ENCODE measurements at places on chromosomes 3 and 15.

DNA sequence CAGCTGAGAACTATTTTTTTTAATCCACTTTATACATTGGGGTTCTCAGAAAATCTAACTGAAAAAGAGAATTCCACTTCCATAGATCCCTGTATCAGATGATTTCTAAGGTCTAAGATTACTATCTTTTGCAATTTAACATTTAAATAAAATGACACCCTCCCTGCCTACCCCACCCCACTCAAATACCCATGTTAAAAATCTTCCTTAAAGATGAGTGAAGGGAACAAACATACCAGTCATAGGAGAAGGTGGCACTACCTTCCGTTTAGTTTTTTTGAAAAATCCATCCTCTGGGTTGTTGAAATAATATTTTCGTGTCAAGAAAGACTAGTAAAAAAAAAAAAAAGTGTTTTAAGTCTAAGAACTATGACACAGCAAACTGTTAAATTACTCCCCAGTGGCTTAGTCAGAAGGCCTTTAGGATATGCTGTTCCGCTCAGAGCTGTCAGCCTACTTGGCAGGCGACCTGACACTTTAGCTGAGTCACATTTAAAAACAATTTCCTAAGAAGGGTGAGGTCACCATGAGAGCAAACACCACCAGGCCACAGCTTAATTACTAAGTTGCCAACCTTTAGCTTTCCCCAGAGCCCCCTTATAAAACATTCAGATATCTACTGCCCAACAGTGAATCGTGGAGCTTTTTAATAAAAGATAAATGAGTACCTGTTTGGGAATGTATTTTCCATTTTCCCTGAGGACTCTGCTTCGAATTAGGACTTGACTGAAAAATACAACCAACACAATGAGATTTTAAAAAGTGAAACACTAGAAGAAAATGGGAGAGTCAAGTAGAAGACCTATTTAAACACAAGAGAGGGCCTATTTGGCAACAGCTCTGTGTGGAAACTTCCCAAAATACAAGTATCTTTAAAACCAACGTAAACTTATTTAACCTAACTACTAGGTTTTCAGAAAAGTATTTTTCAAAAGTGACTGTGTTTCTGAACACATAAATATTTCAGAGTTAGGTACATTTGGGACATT is 9.6 kb downstream of the EMC3 start:
- peak; percentile 6 for DNase-seq

DNA sequence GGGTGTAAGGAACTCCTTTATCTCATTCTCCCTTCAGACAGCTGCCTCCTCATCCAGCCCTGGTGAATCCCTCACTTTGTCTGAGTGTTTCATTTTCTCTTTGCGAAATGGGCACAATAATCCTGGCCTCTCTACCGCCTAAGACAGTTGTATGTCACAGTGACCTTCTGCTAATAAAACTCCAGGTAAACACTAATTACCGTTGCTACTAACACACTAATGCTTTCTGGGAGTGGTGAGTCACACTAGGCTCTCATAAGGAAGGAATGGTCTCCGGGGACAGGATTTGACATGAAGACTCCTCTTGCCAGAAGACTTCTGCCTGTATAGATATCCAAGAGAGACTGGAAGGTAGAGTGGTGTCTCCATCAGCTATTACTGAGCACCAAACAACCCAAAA is 71.7 kb upstream of the SNRK start:
- no peak for DNase-seq

DNA sequence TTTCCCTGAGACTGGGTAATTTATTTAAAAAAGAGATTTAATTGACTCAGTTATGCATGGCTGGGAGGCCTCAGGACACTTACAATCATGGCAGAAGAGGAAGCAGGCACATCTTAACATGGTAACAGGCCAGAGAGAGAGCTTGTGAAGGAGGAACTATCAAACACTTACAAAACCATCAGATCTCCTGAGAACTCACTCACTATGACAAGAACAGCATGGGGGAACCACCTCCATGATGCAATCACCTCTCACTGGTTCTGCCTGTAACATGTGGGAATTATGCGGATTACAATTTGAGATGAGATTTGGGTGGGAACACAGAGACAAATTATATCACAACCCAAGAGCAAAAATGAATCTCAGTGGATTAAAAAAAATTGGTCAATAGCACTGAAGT is 416.0 kb upstream of the TMCO5A start:
- DNase-seq, result no peak

DNA sequence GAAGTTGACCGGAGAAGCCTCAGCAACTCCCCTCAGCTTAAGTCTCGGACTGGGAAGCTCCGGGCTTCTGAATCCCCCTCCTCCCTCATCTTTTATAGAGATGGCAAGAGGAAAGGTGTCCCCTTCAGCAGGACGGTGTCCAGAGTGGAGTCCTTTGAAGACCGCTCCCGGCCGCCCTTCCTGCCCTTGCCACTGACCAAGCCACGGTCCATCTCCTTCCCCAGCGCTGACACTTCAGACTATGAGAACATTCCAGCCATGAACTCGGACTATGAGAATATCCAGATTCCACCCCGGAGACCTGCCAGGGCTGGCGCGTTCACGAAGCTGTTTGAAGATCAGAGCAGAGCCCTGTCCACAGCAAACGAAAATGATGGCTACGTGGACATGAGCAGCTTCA is 2.4 kb downstream of the FGD5 start:
- DNase-seq, result no peak

- DNase-seq, result no peak
These were observed 7.1 kb upstream of the SLC30A4 start for GRCh38 chr15:45529613-45530012.

- DNase-seq, result no peak
These were observed 36.8 kb downstream of the ICE2 start for GRCh38 chr15:60442031-60442650.

- DNase-seq, result no peak
These were observed 38.6 kb upstream of the HACD2 start for GRCh38 chr3:123623346-123623880.

DNA sequence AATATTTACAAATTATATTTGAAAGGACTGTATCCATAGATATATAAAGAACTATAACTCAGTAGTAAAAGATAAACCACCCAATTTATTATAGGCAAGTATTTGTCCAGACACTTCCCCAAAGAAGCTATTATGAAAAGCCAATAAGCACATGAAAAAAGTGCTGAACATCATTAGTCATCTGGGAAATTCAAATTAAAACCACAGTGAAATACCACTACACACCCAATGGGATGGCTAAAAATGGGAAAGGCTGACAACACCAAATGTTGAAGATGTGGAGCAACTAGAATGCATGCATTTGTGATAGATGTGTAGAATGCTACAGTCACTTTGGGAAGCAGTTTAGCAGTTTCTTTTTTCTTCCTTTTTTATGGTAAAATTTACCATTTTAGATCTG is 147.0 kb downstream of the PDE8A start:
- no peak for DNase-seq

DNA sequence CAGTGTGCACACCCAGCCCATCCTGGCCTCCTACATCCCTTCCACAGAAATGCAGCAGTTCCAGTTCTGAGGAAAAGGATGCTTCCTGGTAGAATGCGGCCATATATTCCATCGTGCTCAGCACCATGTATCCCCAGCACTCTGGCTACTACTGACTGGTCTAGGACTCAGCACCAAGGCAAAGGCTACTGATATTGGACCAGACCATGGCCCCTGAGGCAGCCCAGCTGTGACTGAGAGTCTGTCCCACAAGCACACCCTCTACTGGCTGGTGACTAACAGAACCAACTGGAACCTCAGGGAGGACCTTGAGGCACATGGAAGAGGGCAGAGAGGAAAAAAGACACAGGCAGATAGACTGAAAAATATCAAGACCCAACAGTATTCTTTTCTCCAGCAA is 30.0 kb downstream of the TARS3 start:
- DNase-seq, result no peak

GRCh38 chr15:25718597-25718996 is 144.5 kb downstream of the ATP10A start:
- DNase-seq, result no peak

DNA sequence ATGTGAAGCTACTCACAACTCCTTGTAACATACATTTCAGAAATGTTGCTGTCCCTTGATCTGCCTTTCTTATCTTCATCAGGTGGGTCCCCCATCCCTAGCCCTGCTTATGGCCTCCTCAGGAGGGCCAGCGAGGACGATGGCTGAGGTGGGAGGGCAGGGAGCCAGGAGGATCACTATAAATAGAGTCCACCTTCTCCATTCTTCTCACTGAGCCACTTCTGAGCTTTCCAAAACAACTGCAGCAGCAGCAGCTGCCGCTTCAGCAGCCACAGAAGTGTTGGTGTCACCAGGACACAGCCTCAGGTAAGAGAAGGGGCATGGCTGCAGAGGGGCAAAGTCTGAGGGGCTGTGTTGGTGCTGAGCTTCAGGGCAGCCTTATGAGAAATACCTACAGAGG is 53.5 kb downstream of the ANAPC13 start:
- no peak for DNase-seq

GRCh38 chr3:29914861-29915524 is 634.1 kb downstream of the RBMS3 start:
- DNase-seq, result no peak

DNA sequence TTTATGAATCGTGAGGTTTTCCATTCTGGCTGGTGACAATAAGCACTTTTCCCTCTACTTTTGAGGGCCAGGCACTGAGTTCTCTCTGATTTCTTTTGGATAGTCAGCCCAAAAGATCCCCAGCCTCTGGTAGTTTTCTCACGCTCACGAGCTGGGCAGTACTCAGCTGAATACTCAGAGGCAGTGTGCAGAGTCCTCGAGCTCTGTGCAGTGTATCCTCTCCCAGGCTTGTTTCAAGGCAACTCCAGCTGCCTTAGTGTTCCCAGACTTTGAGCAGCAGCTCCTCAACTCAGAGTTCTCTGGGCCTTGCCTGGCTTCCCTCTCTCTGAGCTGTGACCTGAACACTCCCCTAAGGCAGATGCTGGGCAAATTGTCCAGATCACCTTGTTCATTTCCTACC is 59.1 kb upstream of the IQSEC1 start:
- no peak for DNase-seq

GRCh38 chr15:89167267-89168176 is 53.9 kb downstream of the RLBP1 start:
- no peak for DNase-seq

DNA sequence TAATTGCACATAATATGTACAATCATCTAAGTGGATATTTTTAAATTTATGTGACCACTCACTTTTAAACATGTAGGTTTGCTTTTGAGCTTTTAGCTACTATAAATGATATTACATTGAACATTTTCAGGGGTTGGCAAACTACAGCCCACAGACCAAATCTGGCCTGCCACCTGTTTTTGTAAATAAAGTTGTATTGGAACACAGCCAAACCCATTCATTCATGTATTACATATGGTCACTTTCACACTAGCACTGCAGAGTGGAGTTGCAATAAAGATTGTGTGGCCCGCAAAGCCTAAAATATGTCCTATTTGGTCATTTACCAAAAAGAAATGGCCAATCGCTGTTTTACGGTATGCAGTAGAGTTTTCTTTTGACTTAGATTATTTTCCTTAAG is 21.2 kb downstream of the CMTM7 start:
- no peak for DNase-seq

- DNase-seq, result no peak
These were observed 99.8 kb upstream of the FGF7 start for GRCh38 chr15:49323207-49323606.

DNA sequence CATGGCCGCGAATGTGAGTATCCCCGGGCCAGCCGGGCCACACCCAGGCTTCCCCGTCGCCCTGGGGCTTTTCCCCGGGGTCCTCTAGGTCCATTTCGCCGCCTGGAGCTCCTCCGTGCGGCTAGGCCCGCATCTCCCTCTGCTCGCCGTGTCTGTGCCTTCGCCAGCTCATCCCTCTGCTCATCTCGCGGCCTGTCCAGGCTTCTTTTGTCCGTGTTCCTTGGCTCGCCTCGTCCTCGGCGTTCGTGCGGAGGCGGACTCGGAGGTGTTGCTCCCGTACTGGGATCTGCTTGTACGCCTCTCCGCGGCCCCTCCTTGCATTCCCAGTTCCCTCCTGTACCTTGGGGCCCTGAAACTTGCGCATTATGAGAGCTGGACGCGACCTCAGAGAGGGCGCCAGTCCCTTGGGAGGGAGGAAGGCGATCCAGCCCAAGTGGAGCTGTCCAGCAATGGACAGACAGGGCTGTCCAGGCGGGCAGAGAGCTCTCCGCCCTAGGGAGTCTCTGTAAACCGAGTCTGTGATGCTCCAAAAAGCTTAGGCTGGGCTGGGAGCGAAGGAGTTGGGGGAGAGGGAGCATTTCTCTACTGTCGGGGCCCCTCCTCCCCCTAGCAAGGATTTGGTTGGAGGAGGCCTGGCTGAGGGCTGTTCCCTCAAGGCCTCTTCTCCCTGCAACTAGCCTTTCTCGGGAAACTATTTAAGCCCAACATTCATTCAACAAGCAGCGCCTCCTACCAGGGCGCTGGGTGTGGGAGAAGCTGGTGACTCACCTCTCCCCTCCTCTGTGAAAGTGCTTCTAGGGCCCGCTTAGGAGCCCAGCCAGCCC is 553 bp downstream of the TMEM43 start:
- DNase-seq, result no peak

GRCh38 chr3:193229851-193230420 is 11.1 kb upstream of the PLAAT1 start:
- DNase-seq, result no peak

GRCh38 chr3:45673273-45673672 is 15.9 kb upstream of the SACM1L start:
- DNase-seq, result no peak

- DNase-seq, result no peak
These were observed 28.3 kb upstream of the ARL14 start for GRCh38 chr3:160648701-160649100.

- peak; percentile 81 for DNase-seq
These were observed 52.3 kb downstream of the CCDC54 start for GRCh38 chr3:107429320-107430181.

DNA sequence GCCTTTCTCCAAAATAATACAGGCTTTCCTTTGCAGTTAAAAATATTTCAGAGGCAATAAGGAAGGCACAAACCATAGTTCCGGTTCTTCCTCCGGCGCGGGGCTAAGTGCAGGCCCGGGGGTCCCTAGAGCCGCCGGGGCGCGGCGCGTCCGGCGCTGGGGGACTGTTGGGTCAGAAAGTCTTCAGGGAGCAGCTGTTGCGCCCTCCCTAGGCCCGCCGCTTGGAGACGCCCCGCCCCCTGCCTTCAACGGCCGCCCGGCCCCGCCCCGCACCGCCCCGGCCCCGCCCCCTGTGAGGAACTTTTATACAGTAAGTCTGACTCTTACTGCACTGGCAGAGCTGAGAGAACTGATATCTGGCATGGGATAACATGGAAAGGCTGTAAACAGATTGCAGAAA is 283.1 kb upstream of the ARL6 start:
- no peak for DNase-seq

- DNase-seq, result no peak
These were observed 216.0 kb downstream of the TLE3 start for GRCh38 chr15:69881766-69882165.

GRCh38 chr15:49905221-49905620 is 213.8 kb downstream of the ATP8B4 start:
- DNase-seq, result no peak

- no peak for DNase-seq
These were observed 40.2 kb downstream of the TRANK1 start for GRCh38 chr3:36904641-36905040.

DNA sequence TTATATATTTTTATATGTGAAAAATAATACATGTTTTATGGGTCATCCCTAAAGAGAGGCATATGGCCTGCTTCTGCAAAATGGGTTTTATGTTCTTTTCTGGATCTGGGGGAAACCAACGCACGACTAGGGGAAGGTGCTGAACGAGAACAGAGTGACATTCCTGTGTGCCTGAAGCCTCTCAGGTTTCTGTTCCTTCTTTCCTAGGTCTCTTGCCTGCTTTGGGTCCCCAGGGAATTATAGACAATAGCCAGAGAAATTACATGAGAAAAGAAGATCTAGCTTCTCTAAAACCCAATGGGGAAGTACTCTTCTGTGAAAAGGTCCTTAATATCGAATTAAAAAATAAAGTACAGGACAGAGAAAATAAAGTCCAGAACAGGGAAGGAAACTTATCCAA is 66.5 kb downstream of the IGSF11 start:
- no peak for DNase-seq
